MG63 (cell line): ENCODE measurements at places on chromosomes 12 and 14.
A peak's percentile ranks its signal among the peaks of the same experiment; 100 is the strongest.

- no peak for DNase-seq
These were observed 87.0 kb downstream of the TESC start for GRCh38 chr12:117011988-117012805.

DNA sequence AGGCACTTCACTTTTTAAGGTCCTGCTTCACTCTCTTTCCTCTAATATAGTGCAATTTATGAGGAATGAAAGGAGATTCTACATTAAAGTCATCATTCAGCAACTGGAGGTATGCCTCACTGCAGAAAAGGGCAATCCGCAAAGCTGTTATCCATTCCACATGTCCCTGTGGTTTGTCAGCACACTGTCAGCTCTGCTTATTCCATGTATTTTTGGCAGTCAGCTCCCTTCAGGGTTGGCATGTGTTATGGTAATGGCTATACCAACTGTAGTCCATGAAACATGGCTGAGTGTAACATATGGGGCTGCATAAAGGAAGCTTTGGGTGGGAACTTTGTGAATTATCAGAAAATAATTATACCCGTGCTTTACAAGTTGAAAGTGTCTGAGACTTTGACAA is 154.1 kb downstream of the GALC start:
- no peak for DNase-seq

GRCh38 chr14:96816281-96816680 is 19.1 kb downstream of the VRK1 start:
- DNase-seq: no peak

GRCh38 chr12:109469517-109469916 is 7.6 kb downstream of the KCTD10 start:
- DNase-seq: no peak

DNA sequence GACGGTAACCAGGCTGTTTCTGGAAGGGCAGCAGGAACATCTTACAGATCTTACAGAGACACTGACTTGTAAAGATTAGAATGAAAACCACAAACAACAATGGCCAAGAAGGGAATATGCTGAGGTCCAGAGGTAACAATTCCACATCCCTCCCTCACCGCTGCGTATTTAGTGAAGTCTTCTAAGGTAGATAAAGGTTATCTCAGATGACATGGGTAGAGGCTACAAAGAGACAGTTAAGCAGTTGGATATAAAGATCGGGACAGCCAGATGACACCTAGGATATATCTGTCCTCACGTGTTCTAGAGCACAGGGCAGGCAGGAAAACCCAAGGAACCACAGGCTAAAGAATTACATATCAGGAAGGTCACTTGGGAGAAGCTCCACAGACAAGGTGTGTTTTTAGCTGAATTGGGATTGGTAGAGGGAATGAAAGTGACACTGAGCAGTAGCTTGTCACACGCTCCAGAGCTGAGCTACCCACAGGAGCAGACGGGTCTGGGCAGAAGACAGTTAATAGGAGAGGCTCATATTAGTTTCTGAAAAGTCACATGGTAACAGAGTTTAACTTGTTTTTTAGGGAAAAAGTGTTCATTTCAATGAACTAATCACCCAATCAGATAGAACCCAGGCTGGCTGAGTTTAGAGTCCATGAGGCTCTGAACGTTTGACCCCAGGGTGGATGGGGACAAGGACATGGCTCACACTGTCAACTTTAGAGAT is 83.3 kb downstream of the MIA2 start:
- no peak for DNase-seq

GRCh38 chr14:79971330-79971729 is 240.0 kb downstream of the DIO2 start:
- peak; percentile 9 for DNase-seq

- peak; percentile 14 for DNase-seq
These were observed 5.5 kb upstream of the CELA1 start for GRCh38 chr12:51351913-51352532.

GRCh38 chr14:94593376-94593748 is 12.1 kb downstream of the SERPINA5 start:
- DNase-seq: no peak

- no peak for DNase-seq
These were observed 291.8 kb downstream of the ETNK1 start for GRCh38 chr12:22916815-22917214.

GRCh38 chr12:84502907-84503787 is 409.5 kb downstream of the SLC6A15 start:
- peak; percentile 25 for DNase-seq

- no peak for DNase-seq
These were observed 54.7 kb downstream of the BCL11B start for GRCh38 chr14:99217066-99217955.

GRCh38 chr14:66003082-66003730 is 483.0 kb upstream of the CCDC196 start:
- DNase-seq: no peak

GRCh38 chr14:95614349-95614748 is 71.9 kb upstream of the TCL1B start:
- DNase-seq: no peak

GRCh38 chr12:76449016-76449415 is 100.8 kb upstream of the BBS10 start:
- no peak for DNase-seq

DNA sequence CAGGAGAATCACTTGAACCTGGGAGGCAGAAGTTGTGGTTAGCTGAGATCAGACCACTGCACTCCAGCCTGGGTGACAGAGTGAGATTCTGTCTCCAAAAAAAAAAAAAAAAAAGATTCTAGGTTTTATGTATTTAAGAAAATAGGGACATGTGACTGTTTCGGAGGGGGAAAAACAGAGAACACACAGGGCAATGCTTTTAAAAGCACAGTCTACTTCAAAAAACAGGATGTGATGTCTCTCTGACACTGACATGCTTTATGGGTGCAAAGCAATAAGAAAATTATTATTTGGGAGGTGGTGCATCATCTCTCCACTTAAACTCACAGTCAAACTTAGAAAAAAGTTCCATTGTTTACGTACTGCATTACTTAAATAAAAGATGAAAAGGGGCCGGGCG is 28.7 kb downstream of the CLIP1 start:
- no peak for DNase-seq

DNA sequence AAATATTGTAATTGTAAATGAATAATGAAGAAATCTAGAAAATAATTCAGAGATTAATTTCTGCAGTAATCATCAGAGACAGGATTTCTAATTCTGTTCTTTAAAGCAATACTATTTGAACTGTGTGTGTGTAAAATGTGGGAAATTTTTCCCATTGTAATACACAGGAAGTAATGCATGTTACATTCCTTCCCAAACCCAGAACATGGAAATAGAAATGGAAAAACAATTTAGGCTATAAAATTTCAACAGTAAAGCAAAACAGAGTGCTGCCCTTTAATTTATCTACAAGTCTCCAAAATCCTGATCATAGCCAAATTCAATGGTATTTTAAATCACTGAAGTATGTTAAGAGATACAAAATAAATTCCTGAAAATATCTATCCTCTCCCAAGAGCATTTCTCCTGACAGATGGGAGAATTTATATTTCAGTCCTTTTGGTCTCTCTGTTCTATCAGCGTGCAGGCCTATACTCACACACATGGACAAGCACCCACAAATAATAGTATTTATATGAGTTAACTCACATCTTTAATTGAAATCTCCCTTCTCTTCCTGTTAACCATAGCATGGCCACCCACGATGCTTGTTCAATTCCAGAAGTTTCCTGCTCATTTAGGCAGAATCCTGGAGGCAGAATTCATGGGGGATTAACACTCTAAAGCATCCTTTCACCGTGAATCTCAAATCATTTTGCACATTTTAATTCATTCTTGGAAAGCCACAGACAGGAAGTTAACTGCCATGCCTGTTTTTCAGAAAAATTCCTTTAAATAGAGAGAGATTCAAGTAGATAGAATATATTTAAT is 1465.4 kb upstream of the FLRT2 start:
- DNase-seq: no peak

- peak; percentile 56 for DNase-seq
These were observed 92.0 kb downstream of the IRF2BPL start for GRCh38 chr14:76936483-76936882.

GRCh38 chr12:32512910-32513309 is 113.6 kb downstream of the FGD4 start:
- no peak for DNase-seq

GRCh38 chr14:84420221-84420620 is 1109.7 kb upstream of the FLRT2 start:
- no peak for DNase-seq

GRCh38 chr14:77051116-77051515 is 22.6 kb upstream of the IRF2BPL start:
- peak; percentile 68 for DNase-seq

GRCh38 chr12:271161-271560 is 8.5 kb upstream of the SLC6A13 start:
- DNase-seq: no peak

DNA sequence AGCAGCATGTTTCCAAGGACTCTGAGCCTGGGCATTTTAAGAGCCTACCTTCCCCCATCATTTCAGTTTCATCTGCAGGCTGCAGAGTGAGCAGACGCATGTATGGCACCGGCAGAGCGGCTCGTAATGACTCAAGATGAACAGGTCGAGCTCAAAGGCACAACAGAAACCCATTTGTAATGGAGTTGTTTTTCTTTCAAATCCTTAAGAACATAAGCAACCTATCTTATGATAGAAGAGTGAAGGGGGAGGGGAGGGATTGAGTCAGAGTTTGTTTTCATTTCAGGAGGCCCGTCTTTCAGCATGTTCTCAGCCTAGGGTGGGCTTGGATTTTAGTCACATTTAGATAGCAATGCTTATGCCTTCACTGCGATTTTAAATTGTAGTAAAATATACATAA is 54.9 kb upstream of the CISTR start:
- peak; percentile 61 for DNase-seq

- no peak for DNase-seq
These were observed 4.6 kb downstream of the IFI27 start for GRCh38 chr14:94115058-94115591.

DNA sequence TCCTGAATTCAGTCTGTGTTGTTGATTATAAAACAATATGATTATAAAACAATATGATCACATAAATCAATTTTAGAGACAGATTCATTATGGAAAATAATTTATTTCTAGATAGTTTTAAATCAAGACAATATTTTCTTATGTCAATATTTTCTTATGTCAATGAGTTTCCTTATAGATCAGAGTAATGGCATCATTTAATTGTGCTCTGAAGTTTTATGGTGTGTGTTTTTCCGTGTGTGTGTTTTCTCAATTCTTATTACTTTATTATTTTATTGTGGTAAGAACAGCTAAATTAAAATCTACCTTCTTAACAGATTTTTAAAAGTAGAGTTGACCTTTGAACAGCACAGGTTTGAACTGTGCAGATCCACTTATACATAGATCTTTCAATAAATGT is 105.3 kb upstream of the SLCO1B1 start:
- no peak for DNase-seq

- DNase-seq: no peak
These were observed 114.4 kb downstream of the ZNF664 start for GRCh38 chr12:124087266-124088051.

GRCh38 chr14:102063109-102063807 is 23.6 kb downstream of the HSP90AA1 start:
- no peak for DNase-seq

DNA sequence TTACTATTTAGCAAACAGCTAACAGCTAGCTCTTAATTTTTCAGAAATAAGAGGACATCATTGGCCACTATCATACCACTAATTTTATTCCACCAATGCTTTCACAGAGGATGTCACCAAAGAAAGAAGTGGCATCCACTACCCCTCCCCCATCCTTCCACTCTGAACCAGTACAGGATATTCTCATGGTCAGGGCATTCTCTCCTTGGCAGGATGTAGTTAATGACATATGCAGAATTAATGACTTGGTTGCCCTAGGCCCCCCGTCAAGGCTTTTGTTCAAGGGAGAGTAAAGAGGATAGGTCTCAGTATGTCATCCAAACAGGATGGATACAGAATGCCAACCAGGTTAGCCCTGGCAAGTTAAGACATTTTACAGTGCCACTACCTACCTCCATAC is 18.9 kb upstream of the NUP107 start:
- no peak for DNase-seq

GRCh38 chr12:53677800-53678148 is 1.9 kb upstream of the ATP5MC2 start:
- no peak for DNase-seq

GRCh38 chr14:104717646-104718045 is 6.4 kb upstream of the ADSS1 start:
- DNase-seq: no peak

DNA sequence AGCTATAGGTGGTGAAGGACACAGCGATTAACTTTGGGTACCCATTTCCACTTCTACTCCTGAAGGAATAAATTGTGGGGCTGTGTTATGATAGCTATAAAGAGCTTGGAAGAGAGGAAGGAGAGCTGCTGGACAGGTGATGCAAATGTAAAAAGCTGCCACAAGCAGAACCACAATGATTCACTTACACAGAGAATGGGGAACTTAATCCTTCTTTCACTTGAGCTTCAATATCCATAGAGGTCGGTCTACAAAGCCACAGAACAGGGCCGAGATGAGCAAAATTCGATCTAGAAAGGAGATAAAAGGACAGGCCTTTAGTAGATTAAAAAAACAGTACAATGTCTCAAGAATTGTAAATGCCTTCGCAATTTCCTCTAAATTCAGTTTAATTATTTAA is 831.1 kb downstream of the LRFN5 start:
- DNase-seq: no peak

DNA sequence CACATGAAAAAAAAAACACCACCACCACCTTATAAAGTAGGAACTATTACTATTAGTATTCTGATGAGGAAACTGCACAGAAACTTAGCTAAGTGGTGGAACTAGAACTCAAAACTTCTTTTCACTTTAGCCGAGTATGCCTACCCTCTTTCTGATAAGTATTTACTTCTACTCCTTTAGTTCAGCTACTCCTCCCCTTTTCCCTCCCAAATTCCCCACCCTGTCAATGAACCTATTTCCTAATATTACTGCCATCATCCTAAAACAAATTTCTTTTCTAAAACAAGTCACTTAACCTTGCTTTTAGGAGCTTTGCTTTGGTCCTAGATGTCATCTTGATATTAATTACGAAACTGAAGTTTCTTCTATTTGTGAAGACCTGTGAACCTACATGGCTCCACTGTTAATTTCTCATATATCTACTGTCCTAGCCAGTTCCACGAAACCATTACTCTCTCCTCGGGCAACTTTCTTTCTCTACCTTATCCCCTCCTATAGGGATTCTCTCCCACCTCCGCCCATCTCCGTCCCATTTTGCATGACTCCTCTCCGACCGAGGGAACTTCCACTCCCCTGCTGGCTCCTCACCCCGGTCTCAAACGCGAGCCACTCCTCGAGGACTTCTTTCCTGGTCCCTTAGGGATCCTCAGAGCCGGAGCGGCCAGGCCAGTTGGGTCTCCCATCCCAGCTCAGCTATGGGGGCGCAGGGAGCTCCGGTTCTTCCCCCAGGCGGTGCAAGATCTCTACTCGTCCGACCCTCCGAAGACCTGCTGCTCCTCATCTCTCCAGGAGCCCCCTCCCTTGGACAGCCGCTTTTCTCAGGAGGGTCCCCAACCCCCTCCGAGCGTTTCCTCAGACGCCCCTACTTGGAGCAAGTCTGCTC is 1.1 kb downstream of the NUMB start:
- DNase-seq: peak; percentile 40

GRCh38 chr14:65042731-65043372 is 56.2 kb downstream of the FNTB start:
- DNase-seq: no peak

GRCh38 chr12:73106896-73107295 is 834.7 kb downstream of the TRHDE start:
- DNase-seq: no peak

- DNase-seq: no peak
These were observed 9.3 kb downstream of the PCK2 start for GRCh38 chr14:24103451-24103850.
